ENCODE measurements at places on chromosomes 11 and 22.

GRCh38 chr11:104968355-104968855 is at the start of gene CASP4:
Gene CASP4, minus strand, starts transcription at chr11:104968574. Its CDS starts 49 bp downstream, at chr11:104968525.
- H3K27ac ChIP-seq, result peak within 1 kb of the TSS; percentile 91
- no peaks in the 10 kb centered on the region for H3K27me3 ChIP-seq
- H3K36me3 ChIP-seq, result peaks cover 28% of the 10 kb centered on the region

DNA sequence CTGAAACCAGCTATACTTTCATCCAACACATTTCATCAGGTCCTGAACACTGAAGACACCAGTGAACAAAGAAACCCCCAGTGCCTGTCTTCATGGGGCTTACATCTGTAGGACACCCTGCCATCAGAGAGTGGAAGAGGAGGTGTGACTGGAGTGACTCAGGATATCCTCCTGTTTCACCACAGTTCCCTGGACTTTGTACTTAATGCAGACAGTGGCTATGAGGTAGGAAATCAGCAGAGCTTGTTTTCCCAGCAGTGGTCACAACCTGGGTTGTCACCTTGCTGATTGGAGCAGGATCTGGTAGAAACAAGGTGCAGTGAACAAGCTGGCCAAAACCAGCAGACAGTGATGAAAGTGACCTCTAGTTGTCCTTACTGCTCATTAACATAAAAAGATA is 128.8 kb downstream of the KIRREL3 start:
- no peak overlapping the region for H3K27ac ChIP-seq
- no peak for DNase-seq
- H3K27me3 ChIP-seq, result no peaks in the 10 kb centered on the region
- H3K36me3 ChIP-seq, result no peaks in the 10 kb centered on the region
- H3K4me1 ChIP-seq, result no peaks in the 10 kb centered on the region

DNA sequence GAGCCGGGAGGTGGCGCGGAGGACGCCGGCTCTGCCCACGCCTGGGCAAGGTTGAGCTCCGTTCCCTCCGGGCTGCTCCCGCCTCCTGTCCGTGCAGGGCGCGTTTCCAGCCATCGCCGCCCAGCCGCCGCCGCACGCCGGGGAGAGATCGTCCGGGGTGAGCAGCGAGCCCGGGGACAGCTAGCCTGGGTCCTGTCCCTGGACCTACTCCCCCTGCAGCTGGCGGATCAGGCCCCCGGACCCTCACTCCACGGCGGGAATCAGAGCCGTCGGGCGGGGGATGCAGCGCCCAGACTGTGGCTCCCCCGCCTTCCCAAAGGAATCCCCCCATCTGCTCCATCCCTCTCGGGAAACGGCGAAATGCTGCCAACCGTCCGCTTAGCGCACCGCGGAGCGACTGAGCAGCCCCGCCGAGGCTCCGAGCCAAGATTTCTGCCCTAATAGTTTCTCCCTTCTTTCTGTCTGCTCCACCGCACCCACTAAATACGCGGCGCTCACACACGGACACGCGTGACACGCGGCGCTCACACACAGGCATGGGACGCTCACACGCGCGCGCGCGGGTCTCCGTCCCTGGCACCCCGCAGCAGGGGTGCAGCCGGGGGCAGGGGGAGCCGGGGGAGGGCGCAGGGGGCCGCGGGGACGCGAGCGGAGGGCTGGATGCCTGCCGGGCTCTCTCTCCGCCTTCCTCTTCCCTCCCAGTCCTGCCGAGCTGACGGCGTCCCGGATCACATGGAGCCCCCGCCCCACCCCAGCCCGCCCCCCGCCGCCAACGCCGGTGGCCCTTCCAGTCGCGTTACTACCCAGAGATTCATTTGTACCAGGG is at the start of gene KCNJ5:
Gene KCNJ5 (plus strand): TSS at position 814 of the 826 bp plus-strand sequence. CDS start 19,918 bp downstream, outside the sequence.
- no peaks in the 10 kb centered on the region for H3K36me3 ChIP-seq
- peaks cover 8% of the 10 kb centered on the region for H3K4me1 ChIP-seq
- H3K27me3 ChIP-seq, result peaks cover 69% of the 10 kb centered on the region
- no peak within 1 kb of the TSS for H3K27ac ChIP-seq

DNA sequence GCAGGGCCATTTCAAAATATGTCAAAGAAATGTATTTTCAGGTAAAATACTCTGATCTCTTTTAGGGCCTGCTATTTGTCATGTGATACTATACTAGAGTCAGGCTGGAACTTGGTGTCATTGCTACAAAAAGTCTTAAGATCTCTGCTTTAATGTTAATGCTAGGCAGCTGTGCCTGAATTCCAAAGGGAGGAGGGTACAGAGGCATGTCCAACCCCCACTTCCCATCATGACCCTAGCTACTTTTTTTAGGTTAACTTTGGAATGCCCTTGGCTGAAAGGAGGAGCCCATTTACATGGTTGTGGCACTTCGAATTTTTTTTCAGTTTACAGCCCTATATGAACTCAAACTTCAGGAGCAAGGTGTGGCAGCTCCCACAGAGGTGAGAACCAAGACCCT is 58.1 kb downstream of the OSBP2 start:
- H3K4me1 ChIP-seq, result no peaks in the 10 kb centered on the region
- no peaks in the 10 kb centered on the region for H3K36me3 ChIP-seq
- no peaks in the 10 kb centered on the region for H3K27me3 ChIP-seq

- no peak overlapping the region for H3K4me3 ChIP-seq
- no peak for DNase-seq
- H3K36me3 ChIP-seq, result peaks cover 40% of the 10 kb centered on the region
- peaks cover 22% of the 10 kb centered on the region for H3K4me1 ChIP-seq
- no peak overlapping the region for H3K27ac ChIP-seq
- no peaks in the 10 kb centered on the region for H3K27me3 ChIP-seq
Measured at GRCh38 chr22:25696763-25697162, 45.2 kb upstream of the MYO18B start.

DNA sequence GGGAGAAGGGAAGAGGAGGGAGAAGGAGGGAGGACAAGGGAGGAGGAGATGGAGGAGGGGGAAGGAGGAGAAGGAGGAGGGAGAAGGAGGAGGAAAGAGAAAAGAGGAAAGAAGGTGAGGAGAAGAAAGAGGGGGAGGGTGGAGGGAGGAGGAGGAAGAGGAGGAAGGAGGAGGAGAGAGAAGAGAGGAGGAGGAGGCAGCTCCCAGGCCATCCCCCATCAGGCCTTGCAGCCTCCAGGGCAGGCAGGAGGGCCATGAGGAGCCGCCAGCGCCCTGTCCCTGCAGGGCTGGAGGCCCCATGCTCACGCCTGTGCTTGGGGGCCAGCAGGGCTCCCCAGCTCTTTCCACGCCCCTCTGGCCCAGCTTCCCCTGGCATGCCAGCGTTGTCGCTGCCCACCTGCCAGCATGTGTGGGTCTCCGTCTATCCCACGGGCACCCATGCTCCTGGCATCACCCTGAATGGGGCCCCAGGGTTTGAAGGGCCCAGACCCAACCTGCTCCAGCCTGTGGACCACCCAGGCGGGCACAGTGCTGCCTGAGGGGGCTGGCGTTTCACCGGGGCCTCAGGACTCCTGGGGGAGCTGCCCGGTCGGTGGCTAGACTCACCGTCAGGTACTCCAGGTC is 5.2 kb downstream of the TSPAN32 start:
- no peak for DNase-seq
- no peak overlapping the region for H3K4me3 ChIP-seq
- no peak overlapping the region for H3K27ac ChIP-seq
- H3K4me1 ChIP-seq, result peaks cover 13% of the 10 kb centered on the region

DNA sequence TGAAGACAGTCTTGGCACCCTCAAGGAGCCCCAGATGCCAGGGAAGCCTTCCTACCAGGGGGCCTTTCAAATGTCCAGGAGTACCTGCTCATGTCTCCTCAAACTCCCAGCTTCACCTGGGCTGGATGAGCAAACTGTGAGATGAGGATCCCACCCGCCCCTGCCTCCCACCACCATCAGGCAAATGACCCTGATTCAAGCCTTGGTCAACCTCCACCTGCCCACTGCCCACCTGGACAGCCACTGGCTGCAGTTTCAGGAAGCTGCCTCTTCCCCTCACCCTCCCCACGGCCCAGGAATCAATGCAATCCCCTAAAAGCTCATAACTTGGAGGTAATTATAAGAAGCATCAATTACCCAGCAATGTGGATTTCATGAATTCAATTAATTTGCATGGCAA is 122.7 kb downstream of the BUD13 start:
- H3K27ac ChIP-seq, result no peak overlapping the region
- H3K27me3 ChIP-seq, result no peaks in the 10 kb centered on the region
- DNase-seq, result no peak
- H3K36me3 ChIP-seq, result no peaks in the 10 kb centered on the region
- no peak overlapping the region for H3K4me3 ChIP-seq
- no peaks in the 10 kb centered on the region for H3K4me1 ChIP-seq

- H3K36me3 ChIP-seq, result no peaks in the 10 kb centered on the region
- peaks cover 25% of the 10 kb centered on the region for H3K27me3 ChIP-seq
- DNase-seq, result no peak
Measured at GRCh38 chr11:113781682-113782081, 2.1 kb downstream of the CLDN25 start.

GRCh38 chr11:110645253-110645652 is 67.0 kb downstream of the ARHGAP20 start:
- no peak overlapping the region for H3K4me3 ChIP-seq
- H3K27me3 ChIP-seq, result no peaks in the 10 kb centered on the region
- DNase-seq, result peak; percentile 9
- no peak overlapping the region for H3K27ac ChIP-seq
- H3K36me3 ChIP-seq, result no peaks in the 10 kb centered on the region

Measured in T-helper 2 cell treated with Interferon-gamma antibody and Interleukin-4, amounts not matched to agents 5 μg/mL and 100 μg/mL, for 36 hours (primary cell).